ENCODE measurements at places on chromosomes 7 and 10.

DNA sequence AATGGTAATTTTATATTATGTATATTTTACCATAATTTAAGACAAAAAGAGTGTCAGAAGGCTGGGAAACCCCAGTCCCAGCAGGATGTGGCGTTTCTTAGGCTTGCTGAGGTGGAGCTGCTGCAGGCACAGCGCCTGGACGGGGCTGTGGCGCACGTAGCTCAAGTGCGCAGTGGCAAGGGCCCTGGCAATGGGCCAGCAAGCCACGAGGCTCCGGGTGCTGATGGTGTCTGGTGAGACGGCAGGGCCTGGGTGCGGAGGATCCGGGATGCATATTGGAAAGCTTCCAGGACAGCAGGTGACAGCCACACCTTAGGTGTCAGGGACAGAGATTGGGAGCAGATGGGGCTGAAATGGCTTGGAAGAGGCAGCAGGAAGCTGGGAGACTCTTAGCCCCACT, 37.2 kb downstream of the CLEC2L start:
- no peak for DNase-seq

DNA sequence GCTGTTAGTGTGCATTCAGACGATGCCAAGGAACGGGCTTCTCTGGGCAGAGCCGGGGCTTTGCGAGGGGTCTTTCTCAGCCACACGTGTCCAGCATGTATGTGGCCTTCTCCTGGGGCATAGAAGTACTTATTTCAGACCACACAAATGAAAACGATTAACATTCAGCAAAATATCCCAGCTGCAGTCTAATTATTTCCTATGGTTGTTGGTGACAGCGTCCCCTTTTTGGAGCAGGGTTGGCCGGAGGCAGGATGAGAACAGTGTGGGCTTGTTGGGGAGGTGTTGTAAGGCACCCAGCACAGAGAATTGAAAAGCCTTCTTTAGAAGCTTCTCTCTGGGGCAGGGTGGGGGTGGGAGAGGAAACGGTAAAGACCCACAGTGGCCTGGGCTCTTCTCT, 54.2 kb downstream of the PTPRE start:
- DNase-seq = no peak

DNA sequence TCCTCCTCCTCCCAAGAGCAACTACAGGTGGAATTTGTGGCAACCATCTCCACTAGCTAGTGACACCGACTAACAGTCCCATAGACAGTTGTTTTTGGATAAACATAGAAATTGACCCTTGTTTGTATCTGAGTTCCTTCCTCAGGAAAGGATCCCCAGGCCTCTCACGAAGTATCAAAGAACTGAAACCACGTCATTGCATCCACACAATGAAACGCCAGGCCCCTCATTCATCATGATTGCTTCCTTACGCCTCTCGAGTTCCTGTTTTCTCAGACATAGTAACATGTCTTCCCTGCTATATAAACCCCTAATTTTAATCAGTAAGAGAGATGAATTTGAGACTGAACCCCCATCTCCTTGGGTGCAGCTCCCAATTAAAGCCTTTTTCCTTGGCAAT, 18.1 kb downstream of the SLC35G1 start:
- no peak for DNase-seq

GRCh38 chr7:47301657-47302295, 280.1 kb downstream of the TNS3 start:
- DNase-seq = no peak

GRCh38 chr10:49666685-49667084, 12.8 kb upstream of the C10orf53 start:
- DNase-seq = no peak

- DNase-seq = no peak
Measured at GRCh38 chr7:150811-151221, 41.6 kb upstream of the FAM20C start.

GRCh38 chr10:93838278-93838677, 55.5 kb upstream of the SLC35G1 start:
- DNase-seq = no peak

DNA sequence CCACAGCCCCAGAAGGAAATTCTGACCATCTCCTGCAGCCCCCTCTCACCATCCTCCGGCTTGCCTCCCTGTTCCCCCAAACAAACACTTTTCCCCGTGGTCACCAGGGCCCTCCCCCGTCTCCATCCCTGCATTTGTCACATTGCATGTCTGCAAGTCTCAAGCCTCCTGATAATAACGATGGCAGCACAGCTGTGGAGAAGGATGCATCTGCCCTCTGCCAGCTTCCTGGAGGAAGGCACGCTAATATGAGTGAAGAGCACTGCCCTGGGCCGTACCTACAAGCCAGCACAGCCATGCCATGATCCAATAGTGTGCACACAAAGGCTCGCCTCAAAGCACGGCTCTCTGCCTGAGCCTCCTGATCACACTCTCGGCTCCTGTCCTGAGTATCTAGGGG, 98.5 kb downstream of the SLIT1 start:
- no peak for DNase-seq

- no peak for DNase-seq
Measured at GRCh38 chr10:16016688-16017087, 156.4 kb upstream of the MINDY3 start.

GRCh38 chr10:68857005-68857404, 29.7 kb downstream of the STOX1 start:
- no peak for DNase-seq

- no peak for DNase-seq
Measured at GRCh38 chr7:20777377-20778062, 9.2 kb downstream of the SP8 start.

DNA sequence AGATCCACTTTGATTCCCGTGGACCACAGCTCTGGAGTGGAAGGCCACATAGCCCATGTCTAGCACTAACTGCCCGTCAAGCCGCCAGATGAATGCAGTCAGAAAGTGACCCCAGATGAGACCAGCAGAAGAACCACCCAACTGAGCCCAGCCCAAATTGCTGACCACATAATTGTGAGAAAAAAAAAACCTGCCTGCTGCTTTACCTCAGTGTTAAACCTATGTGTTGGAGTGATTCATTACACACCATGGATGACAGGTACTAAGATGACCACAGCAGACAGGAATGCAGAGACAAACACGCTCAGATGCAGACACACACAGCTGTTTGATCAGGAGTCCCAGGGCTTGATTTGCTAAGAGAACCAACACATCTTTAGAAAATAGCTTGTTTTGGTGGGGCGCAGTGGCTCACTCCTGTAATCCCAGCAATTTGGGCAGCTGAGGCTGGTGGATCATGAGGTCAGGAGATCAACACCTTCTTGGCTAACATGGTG, 168.1 kb upstream of the PPP2R2D start:
- no peak for DNase-seq

DNA sequence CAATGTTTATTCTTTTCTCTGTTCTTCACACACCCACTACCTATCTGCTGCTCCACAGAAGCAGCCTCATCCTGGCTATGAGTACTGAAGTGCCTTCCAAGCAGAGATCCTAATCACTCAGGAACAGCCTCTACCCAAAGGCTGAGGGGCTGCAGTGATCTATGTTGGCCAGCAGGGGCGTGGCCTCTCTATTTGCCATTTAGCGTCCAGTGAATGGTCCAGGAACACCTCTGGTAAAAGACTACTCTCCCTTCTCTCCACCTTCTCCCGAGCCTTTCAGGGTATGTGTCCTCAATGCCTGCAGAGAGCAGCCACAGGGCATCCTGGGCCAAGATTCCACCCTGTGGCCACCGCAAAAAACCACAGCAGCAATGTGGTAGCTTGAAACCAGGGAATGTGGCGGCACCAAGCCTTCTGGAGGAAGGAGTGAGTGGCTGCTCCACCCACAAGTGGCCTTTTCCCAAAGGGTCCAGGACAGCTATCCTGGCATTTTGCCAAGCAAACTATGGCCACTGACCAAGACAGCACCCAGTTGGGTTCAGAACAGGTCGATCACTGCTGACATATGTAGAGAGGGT, 70.9 kb downstream of the SYPL1 start:
- DNase-seq = no peak

GRCh38 chr10:131093795-131094366, 217.6 kb downstream of the TCERG1L start:
- no peak for DNase-seq

DNA sequence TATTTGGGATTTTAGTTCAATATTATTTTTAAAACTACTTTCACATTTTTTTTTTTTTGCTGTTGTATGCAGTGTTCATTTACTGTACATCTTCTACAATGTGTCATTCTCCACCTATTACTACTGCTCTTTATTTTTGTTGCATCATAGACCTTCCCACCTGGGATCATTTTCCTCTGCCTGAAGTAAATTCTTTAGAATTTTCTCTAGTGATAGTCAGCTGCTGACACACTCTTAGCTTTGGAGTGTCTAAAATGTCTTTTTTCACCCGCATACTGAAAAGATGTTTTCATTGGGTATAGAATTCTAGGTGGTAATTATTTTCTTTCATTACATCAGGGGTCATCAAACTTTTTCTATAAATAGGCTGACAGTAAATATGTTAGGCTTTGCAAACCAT, 30.5 kb downstream of the CFAP43 start:
- DNase-seq = no peak

Measured in stimulated activated CD4-positive, alpha-beta T cell treated with anti-CD3 and anti-CD28 coated beads, Interleukin-15, amount 100 ng/mL, for 1 hour (primary cell).